ENCODE measurements at places on chromosomes 5 and 9. TPM values are rescaled to one million over a fixed set of nuclear protein-coding genes. Genes with fewer than 3 reads are reported as not detected.

GRCh38 chr9:87567571-87567970, 69.9 kb downstream of the DAPK1 start:
- DNase-seq, result no peak

GRCh38 chr9:125169895-125170294, 19.7 kb downstream of the PPP6C start:
- DNase-seq, result no peak

SHISAL2B gene
- not detected for total RNA-seq

- DNase-seq, result no peak
Observed at GRCh38 chr9:93958121-93958818, 3.1 kb upstream of the BARX1 start.

GRCh38 chr9:21710548-21711191, 91.8 kb upstream of the MTAP start:
- no peak for DNase-seq

GRCh38 chr5:6246820-6247437, 131.4 kb downstream of the MED10 start:
- no peak for DNase-seq

DNA sequence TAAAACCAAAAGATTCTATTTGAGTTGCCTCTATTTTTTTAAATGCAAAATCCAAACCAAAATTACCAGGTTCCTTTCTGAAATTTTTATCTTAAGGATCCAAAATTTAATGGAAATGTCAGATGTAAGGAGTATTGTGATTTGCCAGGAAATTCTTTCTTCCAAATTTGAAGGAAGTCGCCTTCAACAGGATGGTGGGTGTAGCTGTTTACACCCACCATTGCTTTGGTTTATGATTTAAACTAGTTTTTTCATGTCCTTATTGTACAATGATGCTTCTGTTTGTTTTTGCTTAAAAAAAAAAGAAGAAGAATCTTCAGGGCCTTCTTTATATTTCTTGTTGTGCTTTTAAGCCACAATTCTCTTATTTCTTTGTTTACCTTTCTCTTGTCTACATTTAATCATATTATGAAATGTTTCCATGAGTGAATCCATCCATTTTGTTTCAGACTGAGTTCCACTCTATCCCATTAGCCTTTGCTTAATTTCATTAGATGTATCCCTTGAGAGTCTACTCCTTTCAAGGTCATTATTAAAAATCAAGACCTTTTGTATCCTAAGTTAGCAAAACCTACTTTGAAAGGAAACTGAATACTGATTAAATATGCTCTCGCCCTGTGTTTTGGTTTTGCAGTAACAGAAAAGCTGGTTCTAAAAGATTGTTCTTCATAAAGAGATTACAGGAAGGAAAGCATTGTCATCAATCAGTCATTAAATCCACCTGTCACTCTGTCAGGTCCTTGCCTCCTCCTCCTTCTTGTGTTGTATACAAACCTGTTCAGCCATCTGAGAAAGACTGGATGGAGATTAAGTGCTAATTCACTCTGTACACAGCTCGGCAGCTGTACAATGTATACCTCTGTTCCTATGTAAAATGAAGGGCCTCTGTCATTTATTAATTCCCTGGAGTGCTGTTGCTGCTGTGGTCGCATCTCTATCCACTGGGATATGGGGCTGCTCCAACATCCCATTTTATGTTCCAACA, 45.5 kb upstream of the SLC2A8 start:
- no peak for DNase-seq

GRCh38 chr5:137329586-137330296, 169.4 kb downstream of the SPOCK1 start:
- DNase-seq, result no peak

GDA gene
- total RNA-seq, result not detected

DNA sequence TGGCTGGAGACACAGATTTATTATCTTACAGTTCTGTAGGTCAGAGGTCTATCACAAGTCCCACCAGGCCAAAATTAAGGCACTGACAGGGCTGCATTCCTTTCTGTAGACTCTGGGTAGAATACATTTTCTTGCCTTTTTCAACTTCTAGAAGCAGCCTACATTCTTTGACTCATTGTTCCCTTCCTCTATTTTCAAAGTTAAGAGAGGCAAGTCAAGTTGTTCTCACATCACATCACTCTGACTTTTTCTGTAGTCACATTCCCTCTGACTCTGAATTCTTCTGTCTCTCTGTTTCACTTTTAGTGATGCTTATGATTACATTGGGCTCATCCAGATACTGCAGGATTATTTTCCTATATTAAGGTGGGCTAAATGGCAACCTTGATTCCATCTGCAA, 119.0 kb downstream of the MELK start:
- DNase-seq, result no peak

- DNase-seq, result peak; percentile 83
Observed at GRCh38 chr5:145237843-145238242, 597.3 kb downstream of the PRELID2 start.

DNA sequence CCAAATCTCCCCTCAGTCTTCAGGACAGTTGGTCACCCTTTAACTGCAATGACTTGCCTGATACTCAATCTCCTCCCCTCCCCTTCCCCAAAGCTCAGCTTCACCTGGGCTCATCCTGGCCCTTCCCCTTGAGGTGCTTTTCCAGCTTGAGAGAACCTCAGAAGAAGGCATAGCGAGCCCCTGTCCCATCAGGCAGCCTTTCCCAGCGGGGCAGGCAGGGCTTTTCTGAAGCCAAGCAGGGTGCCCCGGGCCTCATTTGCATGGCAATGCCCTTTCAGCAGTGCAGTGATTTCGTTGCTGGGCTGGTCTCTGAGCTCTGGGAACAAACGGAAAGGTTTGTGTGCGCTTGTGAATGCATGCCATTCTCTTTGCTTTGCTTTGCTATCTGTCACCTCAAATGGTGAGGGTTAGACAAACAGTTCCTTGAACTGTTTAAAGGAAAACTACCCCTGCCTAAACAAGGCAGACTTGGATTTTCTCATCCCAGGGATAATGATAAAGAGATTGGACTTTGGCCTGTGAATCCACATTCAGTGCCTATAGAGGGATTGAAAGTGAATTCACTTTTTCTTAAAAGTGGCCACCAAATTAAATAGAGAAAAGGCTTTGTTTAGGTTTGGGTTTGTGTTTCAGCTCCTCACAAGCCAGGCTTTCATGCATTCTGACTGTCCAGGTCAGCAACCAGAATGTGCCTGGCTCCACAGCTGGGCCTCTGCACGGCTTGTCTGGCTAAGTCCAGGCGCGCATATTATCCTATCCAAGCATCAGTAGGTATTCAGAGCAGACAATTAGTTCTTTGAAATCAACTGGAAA, 165.3 kb downstream of the ZNF608 start:
- peak; percentile 40 for DNase-seq

GRCh38 chr5:80168388-80169028, 87.3 kb downstream of the SERINC5 start:
- peak; percentile 49 for DNase-seq

LCN12 gene
- total RNA-seq, result not detected

GRCh38 chr5:9623661-9624060, 6.5 kb downstream of the TAS2R1 start:
- DNase-seq, result no peak

SKP1 gene
- total RNA-seq, result 173 TPM

GRCh38 chr5:57862942-57863341, 380.3 kb upstream of the ACTBL2 start:
- DNase-seq, result no peak

DNA sequence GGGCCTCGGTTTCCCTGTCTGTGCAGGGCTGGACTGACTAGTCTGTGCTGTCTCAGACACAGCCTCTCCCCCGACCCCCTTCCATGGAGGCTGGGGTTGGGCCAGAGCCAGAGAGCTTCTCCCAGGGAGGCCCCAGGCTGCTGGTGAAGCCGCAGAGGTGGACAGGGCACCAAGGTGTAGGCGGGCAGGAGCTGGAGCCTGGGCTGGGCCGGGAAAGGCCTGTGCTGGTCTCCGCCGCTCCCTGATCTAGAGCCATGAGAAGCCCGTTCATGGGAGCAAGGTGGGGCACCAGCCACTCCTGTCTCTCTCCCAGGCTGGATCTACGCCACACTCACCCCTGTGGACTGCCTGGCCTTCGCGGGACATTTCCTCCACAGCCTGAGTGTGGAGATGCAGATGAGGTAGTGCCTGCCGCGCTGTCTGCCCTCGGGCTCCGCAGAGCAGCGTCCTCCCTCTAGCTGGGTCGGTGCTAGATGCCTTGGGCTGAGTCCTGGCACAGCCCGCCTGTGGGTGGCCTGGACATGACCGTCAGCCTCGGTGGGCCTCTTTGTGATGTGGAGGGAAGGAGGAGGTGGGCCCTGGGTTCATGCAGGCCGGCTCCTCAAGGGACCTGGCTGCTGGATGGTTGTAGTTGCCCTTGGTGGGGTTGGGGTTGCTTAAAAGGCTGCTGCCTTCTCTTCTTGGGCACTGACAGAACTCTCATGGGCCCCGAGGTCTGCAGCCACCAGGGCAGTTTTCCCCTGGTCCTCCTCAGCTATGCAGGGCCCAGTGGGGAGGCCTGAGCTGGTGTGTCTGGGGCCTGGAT, 79.4 kb downstream of the PHF2 start:
- DNase-seq, result no peak

All from dermis microvascular lymphatic vessel endothelial cell (primary cell).